ENCODE measurements at places on chromosomes 3 and 15.

DNA sequence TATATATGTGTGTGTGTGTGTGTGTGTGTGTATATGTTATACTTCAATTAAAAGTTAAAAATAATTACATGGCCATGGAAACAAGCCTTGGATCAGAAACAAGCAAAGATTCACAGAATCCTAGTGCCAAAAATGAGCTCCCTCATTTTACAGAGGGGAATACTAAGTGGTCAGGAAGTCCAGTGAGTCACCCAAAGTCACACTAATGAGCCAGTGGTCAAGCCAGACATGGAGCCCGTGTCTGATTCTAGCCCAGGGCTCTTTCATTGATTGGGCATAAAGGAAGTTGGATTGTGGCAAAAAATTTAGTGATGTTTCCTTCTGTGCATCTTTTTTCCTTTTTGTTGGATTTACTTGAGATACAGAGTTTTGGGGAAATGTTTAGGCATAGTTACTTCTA lies 152.5 kb upstream of the NPHP3 start:
- no peak for DNase-seq

DNA sequence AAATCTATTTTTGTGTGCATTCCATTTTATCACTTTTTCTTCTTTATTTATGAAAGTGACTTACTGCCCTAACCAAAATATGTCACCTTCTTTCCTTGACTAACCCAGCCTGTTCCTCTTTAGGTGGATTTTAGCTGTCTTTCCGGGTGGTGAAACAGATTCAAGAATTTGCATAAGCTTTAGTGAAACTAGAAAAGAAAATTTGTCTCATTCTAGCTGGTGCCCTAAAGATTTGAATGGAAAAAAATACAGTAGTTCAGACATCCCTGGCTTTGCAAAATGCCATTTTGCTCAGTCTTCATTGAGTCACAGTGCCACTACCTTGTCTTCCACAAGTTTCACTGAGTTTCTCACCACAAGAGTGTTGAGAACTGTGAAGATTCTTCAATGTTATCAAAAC lies 28.2 kb upstream of the CCDC50 start:
- DNase-seq: no peak

- DNase-seq: no peak
These were observed 63.8 kb downstream of the CHSY1 start for GRCh38 chr15:101187820-101188636.

- no peak for DNase-seq
These were observed 806.5 kb downstream of the IGSF11 start for GRCh38 chr3:118228151-118228550.

- peak; percentile 39 for DNase-seq
These were observed at the start of gene TMEM62 for GRCh38 chr15:43133430-43134156. TMEM62 (plus strand) TSS chr15:43133586; CDS start chr15:43133803, 217 bp downstream.

GRCh38 chr15:54150255-54150654 lies 172.0 kb downstream of the UNC13C start:
- no peak for DNase-seq
